ENCODE measurements at places on chromosomes 12 and 14.
A peak's percentile ranks its signal among the peaks of the same experiment; 100 is the strongest.

- DNase-seq, result peak; percentile 45
Measured at GRCh38 chr12:14403711-14404196, 38.3 kb downstream of the ATF7IP start.

GRCh38 chr12:54019924-54020590 lies 8.2 kb upstream of the HOXC6 start:
- no peak for DNase-seq

GRCh38 chr12:8493084-8493483 lies 20.2 kb upstream of the CLEC4D start:
- no peak for DNase-seq

- DNase-seq, result no peak
Measured at GRCh38 chr12:111993292-111994150, 19.4 kb downstream of the TMEM116 start.
